Activated T-helper 1 cell treated with anti-CD3 and anti-CD28 coated beads, Interleukin-2, amount 50 U/mL, for 16 hours (primary cell): ENCODE measurements at places on chromosomes 12 and 14.

- no peak for DNase-seq
Measured at GRCh38 chr12:62649412-62650138, 182.9 kb downstream of the MON2 start.

DNA sequence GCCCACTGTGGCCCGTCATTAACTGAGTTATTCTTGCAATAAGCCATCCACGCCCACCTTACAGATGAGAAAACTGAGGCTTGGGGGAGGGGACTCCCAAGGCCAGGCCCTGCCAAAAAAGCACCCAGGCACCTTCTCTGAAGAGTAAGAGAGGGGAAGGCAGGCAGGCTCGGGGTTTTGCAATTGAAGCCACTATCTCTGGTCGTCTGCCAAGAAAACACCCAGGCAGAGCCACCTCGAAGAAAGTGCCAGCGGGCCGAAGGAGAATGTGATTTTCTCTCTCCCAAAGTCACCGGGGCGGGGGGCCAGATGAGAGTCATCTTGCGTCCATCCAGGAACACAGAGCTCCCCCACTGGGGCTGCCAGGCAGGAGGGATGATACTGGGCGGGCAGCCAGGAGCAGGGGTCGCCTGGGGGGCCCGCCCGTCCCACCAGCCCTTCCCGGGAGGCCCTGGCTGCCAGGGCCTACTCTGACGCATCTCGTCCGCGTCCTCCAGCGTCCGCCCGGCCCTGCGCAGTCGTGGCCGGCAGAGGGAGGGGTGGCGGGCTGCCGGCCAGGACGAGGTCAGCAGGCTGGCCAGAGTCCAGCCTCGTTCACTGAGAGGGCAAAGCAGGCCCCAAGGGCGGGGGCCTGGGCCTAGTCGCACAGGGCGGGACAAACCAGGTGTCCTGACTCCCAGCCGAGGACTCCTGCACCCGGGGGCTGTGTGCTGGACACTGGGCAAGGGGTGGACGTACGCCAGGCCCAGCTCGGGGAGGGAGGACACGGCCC, 74.3 kb downstream of the RFLNA start:
- no peak for DNase-seq

DNA sequence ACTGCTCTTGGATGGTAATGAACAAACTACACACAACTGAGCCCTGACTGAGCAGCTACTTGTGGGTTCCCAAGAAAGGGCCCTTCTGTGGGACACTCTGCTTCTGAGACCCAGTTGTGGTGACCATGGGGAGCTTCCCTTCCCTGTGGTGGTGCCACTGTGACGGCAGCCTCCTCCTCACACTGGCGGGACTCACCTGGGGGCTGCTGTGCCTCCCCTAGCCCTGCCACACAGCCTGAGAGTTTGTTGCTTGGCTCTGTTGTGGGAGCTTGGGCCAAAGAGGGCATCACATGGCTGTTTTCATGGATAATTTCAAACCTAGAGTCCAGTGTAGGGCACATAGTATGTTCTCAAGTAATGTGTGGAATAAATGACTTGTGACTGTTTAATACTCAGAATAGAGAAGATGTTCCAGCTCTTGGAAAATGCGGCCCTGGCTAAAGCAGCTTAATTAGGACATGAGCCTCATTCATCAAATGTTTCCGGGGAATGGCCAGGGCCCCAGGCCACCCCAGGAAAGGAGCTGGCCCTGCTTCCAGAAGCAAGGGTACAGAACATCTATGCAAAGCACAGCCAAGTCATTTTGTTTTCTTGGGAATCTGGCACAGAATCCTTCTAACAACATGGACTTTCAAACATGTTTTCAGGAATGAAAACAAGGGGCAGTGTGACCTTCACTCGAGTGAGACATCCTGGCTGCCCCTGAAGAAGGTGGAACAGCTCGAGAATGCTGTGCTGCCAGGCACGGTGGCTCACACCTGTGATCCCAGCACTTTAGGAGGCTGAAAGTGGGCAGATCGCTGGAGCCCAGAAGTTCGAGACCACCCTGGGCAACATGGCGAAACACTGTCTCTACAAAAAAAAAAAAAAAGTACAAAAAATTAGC, 21.2 kb downstream of the ZFYVE21 start:
- DNase-seq = no peak

DNA sequence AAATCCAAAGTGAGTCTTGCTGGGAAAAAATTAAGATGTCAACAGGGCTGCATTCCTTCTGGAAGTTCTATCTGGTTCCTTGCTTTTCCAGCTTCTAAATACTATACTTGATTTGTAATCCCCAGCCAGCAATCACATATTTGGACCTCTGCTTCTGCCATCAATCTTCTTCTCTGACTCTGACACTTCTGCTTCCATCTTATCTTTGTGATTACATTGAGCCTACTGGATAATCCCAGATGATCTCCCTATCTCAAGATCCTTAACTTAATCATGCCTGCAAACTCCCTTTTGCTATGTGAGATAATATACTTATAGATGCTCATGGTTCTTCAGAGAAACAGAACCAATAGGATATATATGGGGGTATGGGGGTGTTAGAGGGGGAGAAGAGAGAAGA, 49.9 kb upstream of the ZDHHC17 start:
- no peak for DNase-seq

DNA sequence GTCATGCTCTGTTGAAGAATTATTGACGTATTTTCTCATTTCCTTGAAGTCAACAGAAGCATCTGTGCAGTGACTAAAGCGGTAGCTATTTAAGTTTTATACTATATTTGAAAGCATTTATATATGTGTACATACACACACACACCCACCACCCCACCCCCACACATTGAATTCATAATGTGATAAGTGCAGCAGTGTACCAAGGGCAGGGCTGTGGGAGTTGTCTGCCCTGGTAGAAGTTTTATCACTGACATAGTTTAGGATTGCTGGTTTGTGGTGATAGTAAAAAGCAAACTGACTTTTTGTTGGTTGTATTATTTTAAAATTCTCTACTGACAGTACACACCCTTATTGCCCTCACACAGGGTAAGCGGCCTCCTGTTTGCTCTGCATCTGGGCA, 39.1 kb downstream of the GAS2L3 start:
- DNase-seq = no peak

- DNase-seq = no peak
Measured at GRCh38 chr12:252636-253035, 10.0 kb downstream of the SLC6A13 start.

DNA sequence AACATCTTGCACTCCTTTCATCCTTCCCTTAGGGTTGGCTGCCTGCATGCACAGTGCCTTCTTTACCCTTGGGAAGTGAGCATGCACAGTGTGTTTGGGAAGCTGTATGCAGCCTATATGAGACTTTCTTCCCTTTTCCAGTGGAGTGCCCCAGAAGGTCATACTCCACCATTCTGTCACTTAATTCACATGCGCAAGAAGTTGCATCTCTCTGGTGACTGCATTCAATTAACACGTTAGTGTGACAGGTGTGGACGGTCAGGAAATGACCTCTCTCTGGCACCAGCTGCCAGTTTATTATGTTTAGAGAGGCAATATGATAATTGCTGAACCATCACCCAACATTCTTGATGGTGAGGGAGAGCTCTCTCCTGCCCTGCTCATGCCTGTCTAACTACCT, 770.0 kb downstream of the FLRT2 start:
- DNase-seq = no peak
